Activated CD4-positive, alpha-beta T cell treated with anti-CD3 and anti-CD28 coated beads for 48 hours (primary cell): ENCODE measurements at places on chromosomes 1 and 21.

DNA sequence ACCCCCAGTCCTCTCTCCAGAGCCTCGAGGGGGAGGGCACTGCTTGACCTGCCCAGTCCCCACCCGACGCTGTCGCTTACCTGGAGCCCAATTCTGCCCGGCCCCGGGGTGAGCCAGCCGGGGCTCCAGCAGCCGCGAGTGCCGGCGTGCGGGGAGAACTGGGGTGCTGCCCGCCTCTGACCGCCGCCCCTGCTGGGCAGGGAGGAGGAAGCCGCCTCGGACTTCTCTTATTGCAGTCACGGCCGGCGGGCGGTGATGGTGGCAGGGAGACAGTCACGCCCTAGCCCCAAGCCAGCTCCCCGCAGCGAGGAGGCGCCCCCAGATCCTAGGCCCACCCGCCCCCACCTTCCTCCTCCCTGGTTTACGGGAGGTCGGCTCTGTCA, at the start of gene FGR:
FGR (minus strand) TSS at position 201 of the 383 bp plus-strand sequence. CDS start 11,269 bp downstream, outside the sequence.
- DNase-seq, result no peak

DNA sequence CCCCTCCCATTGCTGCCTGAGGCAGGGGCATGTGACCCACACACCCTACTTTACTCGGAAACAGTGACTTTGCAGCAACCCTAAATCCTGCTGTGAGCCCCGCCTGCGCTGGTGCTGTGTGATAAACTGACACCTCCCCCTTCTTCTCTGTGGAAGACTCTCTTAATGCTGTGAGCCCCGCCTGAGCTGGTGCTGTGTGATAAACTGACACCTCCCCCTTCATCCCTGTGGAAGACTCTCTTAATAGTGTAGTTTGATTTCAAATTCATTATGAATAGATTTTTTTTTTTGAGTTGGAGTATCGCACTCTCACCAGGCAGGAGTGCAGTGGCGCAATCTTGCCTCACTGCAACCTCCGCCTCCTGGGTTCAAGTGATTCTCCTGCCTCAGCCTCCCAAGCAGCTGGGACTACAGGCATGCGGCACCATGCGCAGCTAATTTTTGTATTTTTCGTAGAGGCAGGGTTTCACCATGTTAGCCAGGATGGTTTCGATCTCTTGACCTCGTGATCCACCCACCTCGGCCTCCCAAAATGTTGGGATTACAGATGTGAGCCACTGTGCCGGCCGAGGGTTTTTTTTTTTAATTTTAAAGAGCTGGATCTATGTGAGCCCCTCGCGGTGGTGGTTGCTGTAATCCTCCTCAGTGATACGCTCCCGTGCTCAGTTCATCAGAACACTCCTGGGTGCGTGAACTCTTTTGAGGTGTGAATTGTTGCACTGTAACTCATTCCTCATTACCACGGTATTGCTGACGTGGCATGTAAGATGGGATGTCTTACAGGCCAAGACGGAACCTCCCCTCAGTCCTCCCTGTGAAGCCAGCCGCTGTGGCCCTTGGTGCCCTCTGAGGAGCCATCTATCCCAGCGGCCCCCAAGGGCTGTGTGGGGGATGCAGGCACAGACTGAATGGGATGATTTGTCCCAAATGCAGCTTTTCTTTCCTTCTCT, 60.3 kb downstream of the GALNT2 start:
- peak; percentile 68 for DNase-seq

DNA sequence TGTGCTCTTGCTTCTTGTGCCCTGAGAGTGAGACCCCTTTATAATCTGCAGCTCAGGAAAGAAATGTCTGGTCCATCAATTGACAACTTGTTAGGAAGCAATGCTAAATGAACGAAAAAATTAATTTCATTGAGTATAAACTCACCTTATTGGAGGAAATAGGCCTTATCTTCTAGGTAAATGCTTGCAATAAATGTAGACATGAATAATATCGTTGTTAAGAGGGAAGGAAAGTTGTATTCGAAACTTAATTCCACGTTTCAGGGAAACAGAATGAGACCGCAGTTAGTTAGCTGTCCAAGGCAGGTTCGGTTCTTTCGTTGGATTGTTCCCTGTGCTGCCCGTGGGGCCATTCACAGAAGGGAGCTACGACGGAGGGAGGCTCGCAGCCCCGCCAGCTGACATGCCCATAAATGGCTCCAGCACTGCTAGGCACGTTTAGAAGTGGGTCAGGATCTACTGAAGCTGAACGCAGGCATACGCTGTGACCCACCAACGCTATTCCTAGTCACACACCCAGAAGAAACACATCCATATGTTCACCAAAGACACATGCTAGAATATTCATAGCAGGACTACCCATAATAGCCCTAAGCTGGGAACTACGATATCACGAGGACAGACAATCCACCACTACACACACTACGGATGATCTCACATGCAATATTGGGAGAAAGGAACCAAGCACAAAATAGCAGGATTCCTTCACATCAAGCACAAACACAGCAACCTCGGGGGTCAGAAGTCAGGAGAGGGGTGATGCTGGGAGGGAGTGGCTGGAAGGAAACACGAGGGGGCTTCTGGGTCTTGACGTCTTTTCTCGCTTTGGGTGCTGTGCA, 56.2 kb upstream of the LBR start:
- no peak for DNase-seq

GRCh38 chr1:32623775-32624174, 26.6 kb downstream of the ZBTB8OS start:
- DNase-seq, result peak; percentile 67

- DNase-seq, result no peak
Measured at GRCh38 chr21:40947713-40948112, 100.8 kb upstream of the DSCAM start.

DNA sequence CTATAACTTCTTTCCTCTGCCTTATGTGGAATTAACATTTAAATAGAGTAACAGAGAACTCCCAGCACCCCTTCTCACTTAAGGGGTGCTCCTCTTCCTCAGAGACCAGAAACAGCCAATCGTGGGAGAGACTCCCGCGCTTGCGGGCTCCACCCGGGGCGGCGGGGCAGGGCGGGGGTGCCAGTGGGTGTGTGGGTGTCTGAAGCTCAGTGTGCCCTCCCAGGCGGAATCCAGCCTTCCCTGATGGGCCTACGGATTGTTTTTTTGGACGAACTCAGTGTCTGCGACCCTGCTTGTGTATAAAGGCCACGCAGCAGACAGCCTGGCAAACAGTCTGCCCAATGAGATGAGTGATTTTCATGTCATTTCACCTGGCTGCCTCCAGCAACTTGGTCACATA, 6.2 kb downstream of the RCC2 start:
- no peak for DNase-seq

- DNase-seq, result no peak
Measured at GRCh38 chr1:240237305-240237721, 145.6 kb downstream of the FMN2 start.

DNA sequence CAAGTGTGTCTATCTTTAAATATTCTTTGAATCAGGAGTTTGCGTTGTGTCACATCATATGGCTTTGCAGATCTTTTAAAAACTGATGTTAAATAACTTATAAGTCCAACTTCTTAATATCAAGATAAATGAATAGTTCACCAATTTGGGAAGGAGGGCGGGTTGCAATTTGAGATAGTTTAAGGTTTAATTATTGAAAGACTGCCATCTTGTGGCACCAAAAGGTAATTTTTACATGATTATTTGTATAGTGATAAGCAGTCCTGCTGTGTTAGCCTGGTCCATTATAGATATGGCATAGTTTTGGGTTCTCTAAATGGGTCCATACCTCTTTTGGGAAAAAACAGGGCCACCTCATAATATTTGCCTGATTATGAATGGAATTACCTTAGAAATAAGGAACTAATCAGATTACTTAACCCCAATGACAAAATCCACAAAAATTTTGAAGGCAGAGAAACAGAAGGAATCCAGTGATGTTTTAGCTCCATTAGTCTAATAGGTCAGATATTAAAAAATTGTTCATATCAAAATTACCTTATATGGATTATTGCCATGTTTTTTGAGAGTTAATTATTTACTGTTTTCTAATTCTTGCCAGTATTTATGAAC, 64.3 kb downstream of the PRKAA2 start:
- DNase-seq, result no peak

DNA sequence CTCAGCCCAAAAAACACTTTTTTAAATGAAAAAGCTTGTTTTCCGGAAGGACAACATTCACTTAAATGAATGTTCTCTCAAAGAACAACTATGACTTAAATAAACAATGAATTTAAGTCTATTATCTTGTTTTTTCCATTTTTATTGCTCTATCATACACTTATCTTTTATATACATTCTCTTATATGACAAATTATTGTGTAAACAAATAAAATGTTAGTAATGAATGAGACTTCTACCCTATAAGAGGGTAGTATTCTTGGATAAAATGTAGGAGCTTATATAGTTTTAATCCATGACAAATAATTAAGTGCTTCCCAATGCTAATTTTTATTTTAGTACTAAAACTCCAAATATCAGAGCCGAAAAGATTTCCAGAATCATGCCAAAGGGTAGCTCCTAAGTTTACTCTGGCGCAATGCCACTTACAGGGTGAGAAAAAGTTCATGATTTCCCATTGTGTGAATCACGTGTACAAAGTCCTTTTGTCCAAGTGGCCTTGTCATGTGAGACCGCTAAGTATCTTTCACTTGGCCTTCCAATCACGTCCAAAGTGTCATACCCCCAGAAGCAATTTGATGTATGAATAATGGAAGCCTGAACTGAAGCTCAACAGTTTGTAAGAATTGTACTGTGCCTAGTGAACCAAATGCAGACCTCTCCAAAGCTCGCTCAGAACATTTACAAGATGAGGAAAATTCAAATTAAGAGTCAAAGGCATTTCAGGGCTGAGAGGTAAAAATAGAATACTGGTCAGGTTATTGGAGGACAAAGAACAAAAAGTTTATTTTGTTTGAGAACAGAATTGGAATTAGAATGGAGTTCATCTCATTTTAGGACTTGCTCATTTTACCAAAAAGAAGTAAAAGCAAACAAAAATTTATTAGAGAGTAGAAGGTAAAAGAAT, 56.6 kb upstream of the C1orf21 start:
- DNase-seq, result no peak

DNA sequence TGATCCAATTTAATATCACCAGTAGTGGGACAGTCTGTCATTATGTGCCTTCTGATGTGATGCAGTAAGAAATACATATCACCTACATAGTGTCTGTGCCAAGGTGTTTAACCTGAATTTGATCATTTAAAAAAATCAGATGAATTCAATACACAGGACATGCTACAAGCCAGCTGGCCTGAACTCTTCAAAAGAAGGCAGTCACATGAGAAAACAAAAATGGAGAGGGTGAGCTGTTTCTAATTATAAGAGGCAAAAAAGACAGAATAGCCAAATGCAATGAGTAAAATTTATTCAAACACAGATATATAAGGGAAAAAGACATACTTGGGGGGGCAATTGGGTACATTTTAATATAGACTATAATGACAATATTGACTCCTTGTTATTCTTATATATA, 66.5 kb downstream of the ST3GAL3 start:
- DNase-seq, result no peak

DNA sequence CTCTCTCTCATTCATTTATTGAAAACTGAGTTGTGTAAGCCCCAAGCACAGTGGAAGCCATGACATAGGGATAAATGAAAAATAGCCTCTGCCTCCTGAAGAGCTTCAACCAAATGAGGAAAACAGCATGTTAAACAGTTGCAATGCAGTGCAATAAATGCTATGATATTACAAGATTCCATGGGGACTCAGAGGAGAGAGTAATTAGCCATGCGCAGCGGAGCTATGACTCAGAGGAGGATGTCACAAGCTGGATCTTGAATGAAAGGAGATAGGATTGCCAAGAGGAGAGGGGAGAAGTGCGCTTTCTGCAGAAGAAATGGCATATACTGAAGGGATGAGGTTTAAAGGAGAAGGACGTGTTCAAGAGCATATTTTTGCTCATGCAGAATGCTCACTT, 231.3 kb upstream of the PLXNA2 start:
- no peak for DNase-seq

GRCh38 chr1:92291372-92291999, 7.3 kb downstream of the GLMN start:
- DNase-seq, result no peak

- DNase-seq, result no peak
Measured at GRCh38 chr1:93774707-93775106, 93.1 kb upstream of the BCAR3 start.

GRCh38 chr1:233631810-233632405, 18.0 kb downstream of the KCNK1 start:
- no peak for DNase-seq

- DNase-seq, result no peak
Measured at GRCh38 chr1:91661121-91661520, 160.5 kb downstream of the CDC7 start.

DNA sequence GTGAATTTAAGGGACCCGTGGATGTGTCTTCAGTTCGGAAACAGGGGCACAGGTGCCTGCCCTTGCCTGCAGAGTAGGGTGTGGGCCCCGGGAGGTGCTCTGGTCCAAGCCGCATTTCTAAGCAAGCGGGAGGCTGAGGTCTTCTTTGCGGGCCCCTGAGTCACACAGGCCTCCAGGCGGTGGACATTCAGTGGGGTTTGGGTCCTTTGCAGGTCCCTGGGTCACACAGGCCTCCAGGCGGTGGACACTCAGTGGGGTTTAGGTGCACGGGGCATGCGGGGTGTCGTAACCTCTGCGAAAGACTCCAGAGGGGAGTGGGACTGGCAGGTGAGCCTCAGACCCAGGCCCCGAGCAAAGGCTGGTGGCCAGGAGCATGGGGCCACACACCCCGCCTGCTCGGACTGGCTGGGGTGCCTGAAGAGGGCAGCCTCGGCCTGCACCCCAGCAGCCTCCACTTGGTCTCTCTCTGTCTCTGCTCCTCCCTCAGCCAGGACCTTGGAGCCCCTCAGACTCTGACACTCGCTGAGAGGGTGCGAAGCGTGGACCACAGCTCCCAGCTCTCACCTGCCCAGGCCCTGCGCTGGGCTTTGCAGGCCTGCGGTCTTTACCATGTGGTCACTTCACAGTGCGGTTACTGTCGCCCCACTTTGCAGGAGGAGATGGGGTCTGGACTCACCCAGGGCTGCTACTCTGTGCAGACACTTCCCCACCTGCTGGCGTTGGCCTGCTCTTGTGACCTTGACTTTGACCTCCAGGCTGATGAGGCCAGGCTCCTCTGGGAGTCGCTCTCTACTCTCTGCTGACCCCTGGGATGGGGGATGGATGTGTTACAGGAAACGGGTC, 6.0 kb upstream of the AGPAT3 start:
- DNase-seq, result no peak

DNA sequence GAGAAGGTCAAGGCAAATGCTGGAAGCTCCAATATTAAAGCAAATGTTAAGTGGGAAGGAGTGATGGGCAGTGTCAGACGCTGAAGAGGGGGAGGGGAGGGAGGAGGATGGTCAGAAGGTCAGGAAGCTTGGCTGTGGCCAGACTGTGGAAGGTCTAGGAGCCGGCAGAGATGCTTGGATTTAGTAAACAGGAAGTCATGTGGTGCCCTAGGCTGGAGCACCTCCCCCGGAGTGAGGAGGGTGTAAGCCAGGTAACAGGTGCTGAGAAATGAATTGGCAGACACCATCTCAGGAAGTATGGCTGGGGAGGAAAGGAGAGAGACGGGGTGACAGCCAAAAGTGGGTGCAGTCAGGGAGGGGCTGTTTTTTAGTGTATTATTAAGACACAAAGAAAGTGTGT, 17.7 kb downstream of the CSMD2 start:
- no peak for DNase-seq

- no peak for DNase-seq
Measured at GRCh38 chr1:43069461-43070050, 102.5 kb downstream of the EBNA1BP2 start.
